ENCODE measurements at places on chromosomes 7 and 10.
A peak's percentile ranks its signal among the peaks of the same experiment; 100 is the strongest.

DNA sequence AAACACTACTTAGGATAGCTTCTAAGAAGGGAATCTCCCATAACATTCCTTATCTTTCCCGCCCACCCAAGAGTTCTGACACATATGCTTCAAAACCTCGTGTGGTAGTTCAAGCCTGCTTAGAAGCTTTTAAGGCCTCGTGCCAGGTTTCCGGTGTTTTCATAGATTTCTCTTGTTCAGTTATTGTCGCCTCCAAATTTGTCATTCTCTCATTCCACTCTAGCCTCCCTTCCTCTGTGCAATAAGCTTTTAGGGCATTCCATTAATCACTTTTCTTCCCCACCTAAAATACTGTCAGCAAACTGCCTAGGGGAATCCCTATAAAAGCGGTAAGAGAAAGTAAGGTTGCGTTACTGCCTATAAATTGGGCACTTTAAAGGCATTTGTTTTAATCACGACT lies 718 bp upstream of the BPGM start:
- no peak for DNase-seq

GRCh38 chr7:136102881-136103280 lies 125.7 kb upstream of the MTPN start:
- DNase-seq = no peak

GRCh38 chr10:33807531-33808359 lies 473.3 kb upstream of the NRP1 start:
- DNase-seq = no peak

- peak; percentile 8 for DNase-seq
These were observed 65.3 kb downstream of the COBL start for GRCh38 chr7:51251290-51251689.

DNA sequence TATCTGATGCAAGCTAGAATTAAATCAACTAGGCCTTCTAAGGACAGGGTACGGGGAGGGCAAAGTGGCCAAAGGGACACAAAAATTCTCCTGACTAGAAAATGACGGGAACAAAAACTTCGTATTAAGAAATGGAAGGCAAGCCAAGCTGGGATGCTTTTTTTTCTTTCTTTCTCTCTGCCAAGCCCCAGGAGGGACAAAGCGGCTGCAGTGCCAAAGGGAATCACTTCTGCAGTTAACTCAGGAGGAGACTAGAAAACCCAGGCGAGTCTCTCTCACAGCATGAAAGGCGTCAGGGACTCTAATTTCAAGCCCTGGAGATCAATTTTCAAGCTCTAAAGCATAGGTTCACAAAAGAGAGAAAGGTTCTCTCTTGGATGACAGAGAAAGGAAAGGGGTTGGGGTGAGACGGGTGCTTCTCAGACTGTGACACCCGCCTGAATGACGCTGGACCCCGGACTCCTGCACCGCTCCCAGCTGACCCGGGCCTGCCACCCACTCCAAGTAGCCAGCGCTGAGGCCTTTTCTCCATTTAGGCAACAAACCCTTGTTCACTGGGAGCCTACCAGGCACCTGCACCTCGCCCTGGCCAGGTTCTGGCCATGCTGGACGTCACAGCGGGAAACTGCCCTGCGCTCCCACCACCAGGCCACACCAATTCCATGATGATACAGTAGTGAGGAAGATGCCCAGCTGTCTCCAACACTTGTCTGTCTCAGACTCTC lies 56.5 kb downstream of the KIAA1549 start:
- DNase-seq = no peak

GRCh38 chr7:93146472-93147141 lies 1.6 kb downstream of the SAMD9L start:
- no peak for DNase-seq

GRCh38 chr7:27897001-27897400 lies 157.0 kb downstream of the TAX1BP1 start:
- no peak for DNase-seq

- no peak for DNase-seq
These were observed 96.9 kb downstream of the KIAA1217 start for GRCh38 chr10:24305551-24306506.

GRCh38 chr7:13007331-13007730 lies 319.9 kb downstream of the ARL4A start:
- no peak for DNase-seq
